ENCODE measurements at places on chromosomes 3 and 15.

DNA sequence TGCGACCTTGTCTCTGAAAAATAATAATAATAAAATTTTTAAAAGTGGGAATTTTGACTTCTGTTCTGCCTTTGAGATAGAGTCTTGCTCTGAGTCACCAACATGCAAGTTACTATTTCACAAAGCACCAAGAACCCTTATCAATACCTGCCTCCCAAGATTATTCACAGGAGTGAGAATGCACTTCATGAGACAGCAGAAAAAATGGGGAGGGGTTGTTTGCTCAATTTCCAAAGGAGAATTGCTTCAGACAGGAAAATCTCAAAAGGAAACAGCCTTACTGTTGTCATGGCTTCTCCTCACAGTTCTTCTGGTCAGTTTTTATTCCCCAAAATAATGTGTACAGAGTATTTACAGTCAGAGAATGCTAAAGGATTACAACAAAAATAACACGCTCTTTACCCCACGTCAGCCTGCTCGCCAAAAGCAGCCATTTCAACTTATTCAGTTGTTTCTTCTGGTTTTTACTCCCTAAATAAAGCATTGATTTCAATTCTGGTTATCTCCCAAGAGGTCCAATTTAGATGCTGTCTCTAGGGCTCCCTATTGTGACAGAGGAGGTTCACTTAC lies 89.0 kb downstream of the PPCDC start:
- no peak for DNase-seq

DNA sequence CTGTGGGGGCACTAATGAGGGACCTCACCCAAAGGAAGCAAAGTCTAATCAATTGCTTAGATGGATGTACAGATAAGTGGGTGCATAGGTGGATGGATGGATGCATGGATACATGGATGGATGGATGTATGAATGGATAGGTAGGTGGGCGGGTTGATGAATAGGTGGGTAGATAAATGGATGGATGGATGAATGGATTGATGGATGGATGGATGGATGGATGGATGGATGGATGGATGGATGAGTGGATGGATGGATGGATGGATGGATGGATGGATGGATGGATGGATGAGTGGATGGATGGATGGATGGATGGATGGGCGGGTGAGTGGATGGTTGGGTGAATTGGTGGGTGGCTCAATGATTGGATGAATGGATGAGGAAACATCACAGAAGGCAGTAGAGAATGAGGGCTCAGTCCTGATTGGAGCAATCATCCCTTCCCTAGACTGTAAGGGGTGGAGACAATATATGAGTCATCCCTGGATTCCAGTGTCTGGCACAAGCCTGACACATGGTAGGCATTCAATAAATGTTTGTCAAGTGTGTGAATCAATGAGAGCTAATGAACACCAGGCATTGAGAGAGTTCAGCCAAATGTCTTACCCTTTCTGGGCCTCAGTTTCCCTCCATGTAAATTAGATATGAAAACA lies 40.4 kb upstream of the PXYLP1 start:
- DNase-seq = no peak

DNA sequence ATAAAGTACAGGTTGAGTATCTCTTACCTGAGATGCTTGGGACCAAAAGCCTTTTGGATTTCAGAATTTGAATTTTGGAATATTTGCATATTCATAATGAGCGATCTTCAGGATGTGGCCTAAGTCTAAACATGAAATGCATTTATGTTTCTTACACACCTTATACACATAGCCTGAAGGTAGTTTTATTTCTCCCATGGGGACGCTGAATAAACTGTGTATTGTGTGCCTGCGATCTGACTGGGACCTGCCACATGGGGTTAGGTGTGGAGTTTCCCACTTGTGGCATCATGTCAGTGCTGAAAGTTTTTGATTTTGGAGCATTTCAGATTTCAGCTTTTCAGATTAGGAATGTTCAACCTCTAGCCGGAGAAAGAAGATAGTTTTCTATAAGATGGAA lies 35.5 kb downstream of the UBE2E2 start:
- no peak for DNase-seq

GRCh38 chr15:90901175-90902039 lies 1.7 kb upstream of the MAN2A2 start:
- DNase-seq = no peak

DNA sequence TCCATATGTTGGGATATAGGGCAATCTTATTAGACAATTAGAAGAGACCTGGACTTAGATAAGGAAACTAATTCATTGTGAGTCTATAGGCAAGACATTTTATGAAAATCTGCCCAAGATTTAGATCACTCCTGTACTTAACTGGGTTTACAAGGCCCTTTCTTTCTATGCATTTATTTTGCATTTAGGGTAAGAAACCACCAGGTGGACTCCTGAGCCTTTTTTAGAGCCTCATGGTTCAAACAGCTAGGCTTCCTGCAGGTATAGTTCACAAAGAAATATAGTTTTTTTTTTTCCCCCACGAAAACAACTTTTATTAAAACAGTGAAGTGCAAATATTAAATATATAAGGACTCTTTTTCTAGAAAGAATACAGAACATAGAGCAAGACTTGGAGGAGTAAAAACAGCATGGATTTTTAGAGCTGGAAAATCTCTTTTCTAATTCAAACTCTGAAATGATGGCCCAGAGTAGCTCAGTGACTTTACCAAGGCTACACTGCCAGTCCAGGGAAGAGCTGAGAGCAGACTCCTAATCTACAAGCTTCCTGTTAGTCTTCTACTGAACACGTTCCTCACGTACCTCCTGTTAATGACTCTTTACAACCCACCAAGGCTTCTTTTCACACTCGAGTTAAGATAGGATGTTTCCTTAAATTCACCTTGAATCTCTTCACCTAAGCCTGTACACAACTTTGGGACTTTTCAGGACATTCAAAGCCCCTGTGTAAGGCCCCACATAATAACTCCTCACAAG lies 400.9 kb upstream of the ATP11B start:
- DNase-seq = no peak

- DNase-seq = no peak
These were observed 15.2 kb upstream of the SNX22 start for GRCh38 chr15:64136347-64136746.

Data from NCI-H1436 treated with DMSO at 0.1 percent for 48 hours (cell line).